Fibroblast of upper back skin (primary cell): ENCODE measurements at places on chromosomes 5 and 9.

- DNase-seq, result peak; percentile 52
These were observed 59.9 kb upstream of the TLR4 start for GRCh38 chr9:117644133-117644931.

- DNase-seq, result peak; percentile 57
These were observed 135.2 kb upstream of the CLINT1 start for GRCh38 chr5:157993986-157994691.

DNA sequence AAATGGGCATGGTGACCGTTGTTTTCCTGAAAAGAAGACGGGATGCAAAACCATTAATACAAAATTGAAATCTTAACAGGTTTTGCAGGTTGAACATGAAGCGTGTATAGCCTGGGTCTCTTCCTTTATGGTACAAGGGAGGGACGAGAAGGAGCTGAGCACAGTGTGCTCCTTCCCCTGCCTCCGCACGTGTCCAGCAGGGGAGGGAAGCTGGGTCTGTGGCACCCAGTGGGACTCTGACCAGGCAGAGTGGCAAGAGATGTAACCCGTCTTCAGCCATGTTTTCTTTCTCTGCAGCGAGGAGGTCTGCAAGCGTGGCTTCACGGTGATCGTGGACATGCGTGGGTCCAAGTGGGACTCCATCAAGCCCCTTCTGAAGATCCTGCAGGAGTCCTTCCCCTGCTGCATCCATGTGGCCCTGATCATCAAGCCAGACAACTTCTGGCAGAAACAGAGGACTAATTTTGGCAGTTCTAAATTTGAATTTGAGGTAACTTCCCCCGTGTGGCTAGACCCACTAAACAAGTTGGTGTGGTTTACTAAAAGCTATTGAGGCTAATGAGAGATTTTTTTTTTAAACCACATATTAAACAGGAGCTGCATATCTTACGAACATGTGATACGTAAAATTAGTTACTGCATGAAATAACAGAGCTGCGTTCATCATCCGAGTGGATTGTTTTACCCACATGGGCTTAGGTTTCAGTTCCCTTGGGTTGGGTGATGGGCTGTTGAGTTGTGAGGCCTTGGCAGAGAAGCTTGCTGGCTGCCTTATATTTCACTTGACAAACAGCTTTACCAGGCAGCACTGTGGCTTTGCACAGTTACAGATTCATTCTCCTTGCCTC lies 143.7 kb downstream of the TRIO start:
- DNase-seq, result no peak

DNA sequence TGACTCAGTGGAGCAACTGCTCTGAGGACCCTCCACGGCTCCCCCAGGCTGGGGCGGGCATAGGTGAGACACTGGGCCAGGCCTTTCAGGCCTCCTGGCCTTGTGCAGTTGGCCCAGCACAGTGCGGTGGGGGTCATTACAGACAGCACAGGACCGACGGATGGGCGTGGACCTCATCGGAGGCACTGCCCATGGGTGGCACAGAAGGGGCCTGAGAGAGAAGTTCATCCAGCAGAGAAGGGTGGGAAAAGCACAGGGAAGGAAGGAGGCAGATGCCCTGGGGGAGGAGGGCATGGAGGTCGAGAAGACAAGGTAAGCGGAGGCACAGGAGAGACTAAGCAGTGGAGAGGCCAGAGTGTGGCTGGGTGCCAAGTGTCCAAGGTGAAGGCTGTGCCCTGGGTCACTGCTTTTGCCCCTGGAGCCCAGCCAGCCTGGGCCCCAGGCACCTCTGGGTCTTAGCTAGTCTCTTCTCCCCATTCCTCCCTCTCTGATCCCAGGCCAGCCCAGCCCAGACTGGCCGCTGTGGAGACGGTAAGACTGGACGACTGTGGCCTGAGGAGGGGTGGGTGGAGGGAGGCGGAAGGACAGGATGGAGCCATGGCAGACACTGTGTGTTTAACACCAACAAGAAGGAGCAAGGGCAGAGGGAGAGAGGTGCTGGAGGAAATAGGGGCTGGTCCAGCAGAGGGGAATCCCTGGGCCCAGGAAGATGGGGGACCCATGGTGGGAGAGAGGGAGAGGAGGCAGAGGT lies 5.7 kb downstream of the IL3 start:
- no peak for DNase-seq
